ENCODE measurements at places on chromosomes 13 and 19.
A peak's percentile ranks its signal among the peaks of the same experiment; 100 is the strongest.

DNA sequence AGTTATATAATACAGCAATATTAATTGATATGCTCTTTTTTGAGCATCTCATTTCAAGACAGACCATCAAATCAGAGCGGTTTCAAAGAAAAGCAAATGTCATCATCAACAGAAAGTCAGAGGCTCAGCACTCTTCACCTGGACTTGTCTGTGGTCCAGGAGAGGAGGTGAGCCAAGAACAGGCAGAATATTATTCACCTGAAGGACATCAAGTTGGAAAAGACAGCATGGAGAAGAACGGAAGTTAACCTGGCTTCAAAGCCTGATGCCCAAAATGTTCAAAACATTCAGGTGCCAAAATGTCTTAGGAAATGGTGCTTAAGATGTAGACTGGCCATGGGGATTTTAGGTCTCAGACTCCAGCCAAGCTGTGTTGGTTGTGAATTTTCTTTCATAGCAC lies 40.7 kb downstream of the FGF14 start:
- DNase-seq = no peak

GRCh38 chr13:111519041-111519440 lies 198.6 kb downstream of the TEX29 start:
- DNase-seq = no peak

DNA sequence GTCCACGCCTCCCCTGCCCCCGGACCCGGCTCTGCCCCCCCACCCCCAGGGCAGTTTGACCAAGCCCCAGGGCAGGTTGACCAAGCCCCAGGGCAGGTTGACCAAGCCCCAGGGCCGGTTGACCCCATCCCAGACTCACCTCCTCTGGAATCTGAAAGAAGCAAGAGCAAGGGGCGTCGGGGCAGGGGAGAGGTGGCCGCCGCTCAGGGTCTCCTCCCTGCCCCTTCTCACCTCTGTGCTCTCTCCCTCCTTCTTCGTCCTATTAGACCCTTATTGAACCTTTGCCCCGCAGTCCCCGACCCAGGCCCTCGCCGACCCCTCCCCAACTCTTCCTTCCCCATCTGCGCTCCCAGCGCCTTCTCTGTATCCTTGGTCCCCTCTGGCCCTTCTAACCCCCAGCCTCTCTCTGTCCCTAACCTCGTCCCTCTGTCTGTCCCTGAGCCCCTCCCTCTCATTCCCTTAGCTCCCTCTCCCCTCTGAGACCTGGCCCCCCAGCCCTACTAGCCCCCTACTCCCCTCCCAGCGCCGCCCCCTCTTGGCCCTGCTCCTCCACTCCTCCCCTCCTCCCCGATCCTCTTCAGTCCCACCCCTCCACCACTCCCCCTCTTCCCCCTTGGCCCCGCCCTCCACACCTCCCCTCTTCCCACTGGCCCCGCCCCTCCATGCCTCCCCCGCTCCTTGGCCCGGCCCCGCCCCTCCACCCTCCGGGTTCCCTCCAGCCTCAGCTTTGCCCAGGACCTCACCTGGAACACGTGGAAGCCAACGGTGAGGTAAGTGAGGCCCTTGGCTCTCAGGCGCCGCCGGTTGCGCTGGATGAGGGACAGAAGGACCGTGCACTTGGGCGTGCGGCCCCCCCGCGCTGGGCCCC lies 7.6 kb downstream of the CAPN12 start:
- peak; percentile 69 for DNase-seq

DNA sequence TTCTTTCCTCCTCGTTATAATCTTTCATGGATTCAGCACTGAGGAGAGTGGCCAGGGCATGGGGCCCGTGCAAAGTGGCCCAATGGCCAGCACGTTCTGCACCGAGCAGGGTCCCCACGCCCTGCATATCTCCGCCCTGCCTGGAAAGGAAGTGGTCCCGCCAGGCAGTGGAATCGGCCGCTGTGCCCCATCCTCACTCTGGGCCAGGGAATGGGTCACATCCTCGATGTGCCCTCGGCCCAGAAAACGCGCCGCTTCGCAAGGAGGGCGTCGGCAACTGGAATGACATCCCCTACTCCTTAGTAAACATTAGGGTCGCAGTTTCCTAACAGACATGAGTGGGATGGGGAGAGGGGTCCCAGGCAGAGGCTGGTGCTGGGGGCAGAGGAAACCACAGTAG lies 90.7 kb downstream of the ZNF254 start:
- no peak for DNase-seq

DNA sequence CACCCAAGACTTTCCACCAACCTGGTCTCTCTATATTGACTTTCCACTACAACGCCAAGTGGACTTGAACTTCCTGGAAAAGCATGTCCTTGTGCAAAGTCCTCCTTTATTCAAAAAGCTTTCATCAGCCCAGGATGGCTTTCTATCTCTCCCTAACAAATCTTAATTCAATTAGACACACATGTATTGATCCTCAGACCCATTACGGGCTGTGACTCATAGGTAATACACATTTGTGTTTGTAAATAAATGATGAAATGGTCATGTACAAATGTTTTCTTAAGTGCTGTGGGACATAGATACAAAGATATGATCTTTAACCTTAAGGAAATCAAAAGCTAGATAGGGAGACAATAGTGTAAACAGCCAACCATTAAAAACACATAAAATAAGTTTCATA lies 1189.7 kb downstream of the EFNB2 start:
- DNase-seq = no peak

GRCh38 chr19:40609561-40610395 lies 8.6 kb downstream of the LTBP4 start:
- DNase-seq = peak; percentile 85

DNA sequence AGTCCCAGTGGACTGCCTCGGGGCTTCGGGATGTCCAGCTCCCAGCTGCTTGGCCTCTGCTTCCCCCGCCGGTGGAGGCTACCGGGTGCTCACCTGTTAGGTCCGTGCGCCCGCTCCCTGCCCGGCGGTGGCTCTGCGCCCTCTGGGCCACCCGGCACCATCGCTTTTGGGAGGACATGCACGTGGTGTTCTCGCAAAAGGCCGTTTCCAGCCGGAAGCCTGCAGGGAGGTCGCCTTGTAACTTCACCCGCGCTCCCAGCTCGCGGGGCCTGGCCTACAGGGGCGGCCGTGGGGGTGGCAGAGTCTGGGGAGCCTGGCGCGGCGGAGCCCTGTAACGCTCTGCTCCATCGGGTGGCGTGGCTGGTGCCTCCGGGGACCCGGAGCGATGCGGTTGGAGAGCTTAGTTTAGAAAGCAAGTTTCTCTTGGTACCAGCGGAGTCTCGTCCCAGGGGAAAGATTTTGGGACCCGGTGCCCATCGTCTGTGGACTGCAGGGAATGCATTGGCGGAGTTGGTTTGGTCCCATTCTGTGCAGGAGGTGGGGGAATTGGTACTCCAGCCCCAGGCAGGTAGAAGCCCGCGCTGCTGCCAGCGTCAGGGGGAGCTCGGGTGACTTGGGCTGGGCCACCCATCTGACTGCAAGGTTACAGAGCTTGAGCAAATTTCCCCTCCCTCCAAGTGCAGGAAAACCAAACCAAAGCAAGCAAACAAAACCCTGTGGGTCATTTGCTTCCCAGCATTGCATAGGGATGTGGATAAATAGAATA lies 673 bp downstream of the SPATA13 start:
- peak; percentile 3 for DNase-seq

GRCh38 chr19:38252385-38252784 lies 3.8 kb downstream of the PPP1R14A start:
- no peak for DNase-seq

DNA sequence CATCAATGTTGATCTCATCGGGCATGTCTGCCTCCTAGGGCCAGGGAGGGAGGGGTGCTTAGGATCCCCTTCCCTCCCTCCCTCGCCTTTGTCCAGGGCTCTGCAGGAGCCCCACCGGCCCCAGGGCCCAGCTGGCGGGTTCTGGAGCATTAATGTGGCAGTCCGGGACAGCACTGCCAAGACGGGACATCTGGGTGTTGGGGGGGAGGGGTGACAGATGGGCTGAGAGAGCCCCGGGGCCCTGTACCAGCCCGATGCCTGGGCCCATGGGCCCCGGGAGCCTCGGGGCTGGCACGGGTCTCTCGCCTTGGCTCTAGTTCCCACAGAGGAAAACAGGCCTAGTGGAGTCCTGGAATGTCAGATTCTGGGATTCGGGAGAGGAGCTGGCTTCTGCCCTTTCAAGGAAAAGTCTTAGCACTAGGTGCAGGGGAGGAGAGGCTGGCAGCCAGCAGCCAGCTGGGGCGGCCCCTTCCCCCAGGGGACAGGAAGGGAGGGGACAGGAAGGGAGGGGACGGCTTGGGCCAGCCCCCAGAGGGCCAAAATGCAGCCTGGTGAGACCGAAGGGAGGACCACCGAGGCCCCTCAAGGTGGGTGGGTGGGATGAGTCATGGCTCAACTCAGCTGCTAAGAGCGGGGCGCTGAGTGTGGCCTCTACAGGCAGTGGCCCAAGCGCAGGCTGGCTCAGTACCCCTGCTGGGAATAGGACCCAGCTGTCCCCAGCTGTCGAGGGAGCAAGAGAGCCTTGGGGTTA lies 3.1 kb downstream of the PPP1R14A start:
- DNase-seq = no peak

- DNase-seq = no peak
Measured at GRCh38 chr13:77544355-77544754, 8.8 kb downstream of the SCEL start.

DNA sequence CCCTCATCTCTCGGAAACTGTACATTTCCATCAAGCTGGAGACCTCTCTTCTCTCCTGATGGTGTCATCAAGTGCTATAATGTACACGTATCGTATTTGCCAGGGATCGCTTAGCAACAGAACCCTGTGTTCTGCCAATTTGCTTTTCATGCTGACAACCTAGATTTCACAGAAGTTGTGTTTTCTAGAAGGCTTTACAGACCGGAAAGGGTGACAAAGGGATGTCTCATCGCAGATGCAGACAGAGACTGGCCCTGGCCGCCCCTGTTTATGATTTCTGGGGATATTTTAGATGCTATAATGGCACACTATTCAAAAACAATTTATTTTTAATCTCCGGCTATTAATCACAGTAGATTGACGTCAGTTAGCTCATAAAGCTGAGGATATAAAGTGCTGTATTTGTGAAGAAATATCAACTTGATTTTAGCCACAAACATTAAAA lies 291.4 kb downstream of the IRS2 start:
- DNase-seq = no peak

GRCh38 chr13:94660695-94661326 lies 51.5 kb downstream of the SOX21 start:
- no peak for DNase-seq

DNA sequence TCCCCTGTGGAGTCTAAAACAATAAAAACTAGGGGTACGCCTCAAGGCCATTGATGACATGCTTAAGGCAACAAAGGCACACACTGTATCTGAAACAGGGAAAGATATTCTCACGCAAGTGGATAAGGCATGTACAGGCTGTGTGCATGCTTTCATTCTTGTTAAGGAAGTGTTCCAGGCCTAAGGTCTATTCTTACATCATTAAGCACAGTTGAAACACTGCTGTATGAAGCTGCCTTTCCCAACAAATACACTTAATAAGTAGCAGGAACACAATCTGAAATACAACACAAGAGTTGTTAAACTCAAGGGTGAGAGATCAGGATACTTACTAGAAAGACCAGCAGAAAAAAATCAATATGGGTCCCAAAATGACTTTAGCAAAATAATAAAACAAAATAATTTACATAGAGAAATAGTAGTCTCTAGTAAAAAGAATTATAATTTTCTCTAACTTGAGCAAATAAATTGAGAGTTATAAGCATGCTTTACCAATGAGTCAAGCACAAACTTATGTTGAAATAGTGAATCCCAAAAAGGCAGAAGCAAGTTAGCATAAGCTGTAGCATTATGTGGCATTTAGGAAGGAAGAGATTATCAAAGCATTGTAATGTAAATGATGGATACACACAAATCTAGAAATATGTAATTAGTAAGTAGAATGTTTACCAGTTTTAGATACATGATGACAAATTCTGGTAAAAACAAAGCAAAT lies 796.9 kb downstream of the SLITRK1 start:
- DNase-seq = no peak

DNA sequence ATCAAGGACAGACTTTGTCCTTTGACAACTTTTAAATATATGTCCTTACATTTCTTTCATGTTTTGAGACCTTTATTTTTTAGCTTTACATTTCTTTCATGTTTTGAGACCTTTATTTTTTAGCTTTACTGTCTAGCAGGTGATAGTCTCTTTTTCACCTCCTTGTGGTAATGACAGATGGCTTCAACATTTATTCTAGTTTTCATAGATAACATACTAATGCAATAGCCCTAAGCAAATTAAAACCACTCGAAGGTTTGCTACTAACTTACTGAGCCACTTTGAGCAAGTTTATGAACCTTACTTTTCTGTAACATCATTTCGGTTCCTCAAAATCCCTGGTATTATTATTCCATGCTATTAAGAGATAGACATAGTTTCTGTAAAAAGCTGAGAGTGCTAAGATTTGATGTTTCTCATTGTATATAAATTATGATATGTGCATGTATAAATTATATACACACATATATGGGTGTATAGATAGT lies 4.5 kb downstream of the DACH1 start:
- no peak for DNase-seq

DNA sequence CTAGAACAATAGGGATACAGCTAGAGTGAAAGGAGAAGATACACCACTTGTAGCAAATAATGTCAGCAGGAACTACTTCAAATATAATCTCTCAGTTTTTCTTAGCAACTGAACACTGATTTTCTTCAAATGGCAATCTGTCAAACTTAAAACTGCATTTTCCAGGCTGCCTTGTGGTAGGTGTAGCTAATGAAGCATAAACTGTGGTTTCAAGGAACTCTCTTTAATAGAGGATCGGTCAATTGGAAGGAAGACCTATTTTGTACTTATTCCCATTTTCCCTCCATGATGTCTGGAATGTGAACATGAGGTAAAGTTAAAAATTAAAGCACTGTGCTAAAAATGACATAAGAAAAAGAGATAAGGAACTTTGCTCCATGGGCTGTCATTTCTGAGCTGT lies 1261.9 kb downstream of the PCDH17 start:
- no peak for DNase-seq

- peak; percentile 93 for DNase-seq
Measured at GRCh38 chr19:45444318-45445041, 20.8 kb upstream of the ERCC1 start.

DNA sequence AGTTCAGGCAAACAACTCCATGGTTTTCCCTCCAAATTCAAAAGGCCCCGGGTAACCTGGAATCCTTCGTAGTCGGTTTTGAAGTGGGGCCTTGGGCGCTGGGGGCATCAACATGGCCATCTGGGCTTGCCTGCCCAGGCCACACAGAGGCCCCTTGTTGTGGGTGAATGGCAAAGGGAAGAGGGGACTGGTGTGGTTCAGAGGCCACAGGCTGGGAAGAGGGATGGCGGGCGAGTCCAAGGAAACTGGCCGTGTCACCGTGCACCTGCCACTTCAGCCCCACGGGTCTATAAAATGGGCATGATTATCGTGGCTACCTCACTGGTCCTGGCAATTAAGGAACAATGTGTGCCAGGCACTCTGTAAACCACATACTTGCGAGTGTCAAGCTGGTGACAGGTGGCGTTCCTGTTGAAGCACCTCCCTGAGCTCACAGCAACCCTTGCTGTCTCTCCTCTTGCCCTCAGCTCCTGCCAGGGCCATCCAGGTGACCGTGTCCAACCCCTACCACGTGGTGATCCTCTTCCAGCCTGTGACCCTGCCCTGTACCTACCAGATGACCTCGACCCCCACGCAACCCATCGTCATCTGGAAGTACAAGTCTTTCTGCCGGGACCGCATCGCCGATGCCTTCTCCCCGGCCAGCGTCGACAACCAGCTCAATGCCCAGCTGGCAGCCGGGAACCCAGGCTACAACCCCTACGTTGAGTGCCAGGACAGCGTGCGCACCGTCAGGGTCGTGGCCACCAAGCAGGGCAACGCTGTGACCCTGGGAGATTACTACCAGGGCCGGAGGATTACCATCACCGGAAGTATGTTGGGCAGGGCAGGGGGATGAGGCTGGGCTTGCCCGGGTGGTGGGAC lies 1.3 kb downstream of the LSR start:
- DNase-seq = no peak

GRCh38 chr13:45807520-45808099 lies 43.9 kb downstream of the SIAH3 start:
- DNase-seq = no peak

All from CD4-positive, alpha-beta T cell treated with Interferon gamma for 1 hour (primary cell).